Stimulated activated CD8-positive, alpha-beta memory T cell treated with anti-CD3 and anti-CD28 coated beads, Interleukin-7, amount 100 ng/mL, for 48 hours (primary cell): ENCODE measurements at places on chromosomes 4 and X.
A peak's percentile ranks its signal among the peaks of the same experiment; 100 is the strongest.

DNA sequence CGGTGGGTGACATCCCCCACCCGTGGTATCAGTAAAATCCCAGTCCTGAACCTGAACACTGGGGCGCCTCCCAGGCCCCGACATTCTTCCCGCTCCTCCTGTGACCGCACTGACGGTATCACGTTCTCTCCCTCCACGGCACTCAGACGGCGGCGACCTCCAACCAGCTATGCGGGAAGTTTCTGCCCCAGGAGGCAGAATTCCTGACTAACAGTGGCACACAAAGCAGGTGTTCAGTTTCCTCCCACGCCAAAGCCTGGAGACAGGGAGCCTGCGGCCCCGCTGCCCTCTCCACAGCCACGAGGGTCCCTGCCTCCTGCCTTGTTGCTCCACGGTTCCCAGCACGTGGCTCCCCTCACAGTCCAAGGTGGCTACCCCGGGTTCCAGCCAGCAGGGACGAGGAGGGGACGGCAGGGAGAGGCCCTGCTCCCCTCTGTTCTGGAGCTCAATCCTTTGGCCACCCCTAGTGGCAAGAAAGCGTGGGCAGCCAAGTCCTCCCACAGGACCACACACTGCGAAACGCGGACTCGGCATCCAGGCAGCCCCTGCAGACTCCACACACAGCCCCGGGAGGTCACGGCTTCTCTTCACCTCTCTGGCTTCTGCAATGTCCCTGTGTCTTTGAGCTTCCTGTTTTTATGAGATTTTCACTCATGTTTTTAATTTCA is 15.2 kb downstream of the CTBP1 start:
- DNase-seq = no peak

DNA sequence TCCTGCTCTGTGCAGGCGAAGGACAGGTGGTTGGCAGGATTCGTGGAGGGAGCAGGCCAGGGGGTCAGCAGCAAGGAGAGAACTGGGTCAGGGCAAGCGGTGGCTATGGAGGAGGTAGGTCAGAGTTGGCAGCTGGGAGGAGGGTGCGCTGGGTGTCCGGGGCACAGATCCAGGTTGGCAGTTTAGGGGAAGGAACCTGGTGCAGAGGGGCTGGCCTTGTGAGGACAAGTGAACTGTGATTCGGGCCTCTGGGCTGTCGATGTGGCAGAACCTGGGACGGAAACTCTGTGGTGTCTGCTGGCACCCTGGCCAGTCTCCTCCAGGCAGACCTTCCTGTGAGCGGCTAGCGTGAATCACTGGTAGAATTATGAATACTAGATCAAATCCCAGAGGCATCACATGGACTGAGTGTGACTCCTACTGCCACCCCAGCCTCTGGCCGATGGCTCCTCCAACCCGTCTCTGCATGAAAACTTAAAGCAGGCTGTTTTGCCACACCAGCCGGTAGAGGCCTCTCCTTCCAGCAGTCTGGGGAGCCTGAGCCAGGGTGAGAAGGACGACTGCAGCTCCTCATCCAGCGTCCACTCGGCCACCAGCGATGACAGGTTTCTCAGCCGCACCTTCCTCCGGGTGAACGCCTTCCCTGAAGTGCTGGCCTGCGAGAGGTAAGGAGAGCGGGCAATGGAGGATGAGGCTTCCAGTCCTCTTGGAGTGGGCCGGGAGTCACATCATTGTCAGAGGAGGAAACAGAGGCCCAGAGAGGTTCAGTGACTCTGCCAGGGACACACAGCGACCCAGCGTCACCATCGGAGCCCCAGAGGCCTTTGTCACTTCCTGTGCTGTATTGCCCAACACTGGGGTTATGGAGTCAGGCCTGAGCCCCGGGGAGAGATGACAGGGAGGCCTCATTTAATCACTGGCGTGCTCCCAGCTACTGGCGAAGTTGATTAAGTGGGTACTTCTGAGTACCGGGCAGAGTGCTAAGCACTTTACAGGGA is 20.3 kb downstream of the EVC start:
- DNase-seq = no peak

- no peak for DNase-seq
Measured at GRCh38 chr4:5718411-5718810, 7.4 kb downstream of the EVC start.

DNA sequence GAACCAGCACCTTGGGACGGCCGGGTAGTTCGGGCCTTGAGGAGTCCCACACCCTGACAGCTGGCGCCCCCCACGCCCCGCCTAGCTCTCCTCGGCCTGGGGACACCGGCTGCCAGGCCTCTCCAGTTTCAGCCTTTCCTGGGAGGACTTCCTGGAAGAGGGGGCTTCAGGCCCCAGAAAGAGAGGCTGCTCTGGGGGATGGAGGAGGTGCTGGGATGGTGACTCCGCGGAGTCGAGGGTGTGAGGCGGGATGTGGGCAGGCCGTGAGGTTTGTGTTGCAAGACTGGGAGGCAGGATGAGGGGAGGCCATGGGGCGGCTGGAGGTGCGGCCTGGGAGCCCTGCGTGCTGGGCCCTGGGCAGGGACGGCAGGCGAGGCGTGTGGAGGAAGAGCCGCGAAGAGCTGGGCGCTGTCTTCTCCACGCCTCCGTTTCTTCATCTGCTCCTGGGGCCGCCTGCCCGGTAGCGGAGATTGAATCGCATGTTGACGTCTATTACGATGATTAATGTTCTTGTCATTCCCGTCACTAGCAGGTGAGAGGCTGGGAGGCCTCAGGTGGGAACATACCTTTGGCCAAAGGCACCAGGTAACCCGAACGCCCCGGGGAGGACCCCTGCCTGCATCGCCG is 918 bp upstream of the FGFRL1 start:
- peak; percentile 62 for DNase-seq

DNA sequence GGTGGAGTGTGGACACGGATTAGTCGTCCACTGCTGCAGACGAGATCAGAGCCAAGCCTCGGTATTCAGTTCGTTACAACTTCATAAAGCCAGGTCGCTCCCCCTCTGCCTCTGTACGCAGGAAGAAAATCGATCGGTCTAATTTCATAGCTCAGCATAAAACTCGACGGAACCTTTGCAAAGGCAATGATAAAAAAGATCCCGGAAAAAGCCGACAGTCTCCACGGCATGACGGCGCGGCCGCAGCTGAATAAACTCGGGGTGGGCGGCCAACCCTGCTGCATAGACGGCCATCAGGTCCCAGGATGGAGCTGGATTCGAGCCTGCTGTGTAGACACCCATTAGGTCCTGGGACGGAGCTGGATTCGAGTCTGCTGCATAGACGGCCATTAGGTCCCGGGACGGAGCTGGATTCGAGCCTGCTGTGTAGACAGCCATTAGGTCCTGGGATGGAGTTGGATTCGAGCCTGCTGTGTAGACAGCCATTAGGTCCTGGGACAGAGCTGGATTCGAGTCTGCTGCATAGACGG is 113.8 kb upstream of the PPP2R3B start:
- DNase-seq = no peak
